Osteocyte (in vitro differentiated cells): ENCODE measurements at places on chromosomes 2 and 18.

- DNase-seq = peak; percentile 60
These were observed 254.2 kb upstream of the SALL3 start for GRCh38 chr18:78725426-78725825.

DNA sequence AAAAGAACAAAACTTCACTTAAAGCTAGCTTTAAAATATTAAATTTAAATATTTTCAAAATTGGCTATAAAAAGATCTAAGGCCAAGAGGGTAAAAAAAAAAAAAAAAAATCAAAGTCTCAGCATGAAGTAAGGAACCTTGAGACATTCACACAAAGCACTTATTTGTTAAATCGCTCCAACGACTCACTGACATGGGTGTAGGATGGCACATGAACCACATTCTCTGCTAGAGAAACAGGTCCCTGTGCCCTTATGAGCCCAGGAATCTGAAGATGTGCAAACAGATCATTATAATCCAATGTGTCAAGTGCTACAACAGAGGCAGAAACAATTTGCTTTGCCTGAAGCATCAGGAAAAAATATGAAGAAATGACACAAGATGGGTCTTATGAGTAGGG lies 13.8 kb downstream of the LAPTM4A start:
- DNase-seq = no peak

DNA sequence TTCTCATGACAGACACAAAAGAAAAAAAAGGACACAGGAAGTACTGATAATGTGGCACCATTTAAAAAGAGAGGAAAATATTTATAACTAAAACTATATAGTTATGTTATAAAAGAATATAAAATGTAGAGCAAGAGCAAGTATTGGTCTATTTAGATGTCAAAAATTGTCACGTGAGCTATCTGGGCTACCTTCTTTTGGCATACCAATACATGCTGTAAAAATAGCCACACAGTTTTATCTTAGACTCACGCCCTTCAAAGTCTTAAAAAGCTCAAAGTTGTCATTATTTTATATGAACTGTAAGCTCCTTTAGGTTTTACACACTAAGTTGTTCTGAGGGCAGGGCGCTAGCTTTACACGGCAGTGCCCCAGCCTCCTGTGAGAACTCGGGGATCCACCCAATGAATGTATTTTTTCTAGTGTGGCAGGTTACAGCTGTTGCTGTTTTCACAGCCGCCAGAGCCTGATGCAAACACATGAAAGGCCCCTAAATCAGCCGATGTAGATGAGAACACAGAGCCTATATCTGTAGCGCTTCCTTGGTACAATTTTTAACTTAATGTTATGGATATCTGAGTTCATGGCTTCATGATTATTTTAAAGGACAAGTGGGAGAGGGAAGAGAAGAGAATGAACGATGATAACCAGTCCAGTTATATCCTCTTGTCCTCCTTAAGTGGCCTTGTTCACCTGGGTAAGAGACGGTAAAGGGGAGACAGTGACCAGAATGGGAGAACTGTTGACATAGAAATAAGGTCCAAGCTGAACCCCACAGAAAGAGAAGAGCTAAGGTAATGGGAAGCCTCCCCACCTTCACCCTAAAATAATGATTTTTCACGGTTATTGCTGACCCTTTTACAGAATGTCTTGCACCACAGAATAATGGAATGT lies 130.8 kb downstream of the CACNB4 start:
- no peak for DNase-seq

- DNase-seq = no peak
These were observed 3.9 kb downstream of the MAP3K19 start for GRCh38 chr2:135043345-135043744.

GRCh38 chr2:154686162-154686561 lies 12.3 kb upstream of the KCNJ3 start:
- no peak for DNase-seq

DNA sequence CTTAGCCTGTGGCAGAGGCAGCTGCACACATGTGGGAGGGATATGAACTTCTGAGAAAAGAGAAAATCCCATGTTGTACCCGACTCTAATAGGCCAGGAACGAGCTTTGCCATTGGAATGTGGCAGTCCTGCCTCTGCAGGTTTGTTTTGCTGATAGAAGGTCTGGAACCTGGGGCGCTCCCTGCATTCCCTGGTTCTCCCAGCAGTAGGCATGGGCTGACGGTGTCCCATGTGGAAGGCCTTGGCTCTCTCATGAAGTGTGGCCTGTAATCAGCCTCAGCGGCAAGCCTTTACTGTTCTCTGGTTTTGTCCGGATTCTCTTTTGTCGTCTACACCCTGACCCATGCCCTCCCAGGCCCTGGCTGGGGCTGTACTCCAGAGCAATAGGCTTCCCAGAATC lies 72.3 kb downstream of the KIF5C start:
- no peak for DNase-seq

GRCh38 chr2:71643674-71644357 lies 190.5 kb downstream of the DYSF start:
- DNase-seq = no peak
